COLO829 (cell line): ENCODE measurements at places on chromosomes 13 and 19.

DNA sequence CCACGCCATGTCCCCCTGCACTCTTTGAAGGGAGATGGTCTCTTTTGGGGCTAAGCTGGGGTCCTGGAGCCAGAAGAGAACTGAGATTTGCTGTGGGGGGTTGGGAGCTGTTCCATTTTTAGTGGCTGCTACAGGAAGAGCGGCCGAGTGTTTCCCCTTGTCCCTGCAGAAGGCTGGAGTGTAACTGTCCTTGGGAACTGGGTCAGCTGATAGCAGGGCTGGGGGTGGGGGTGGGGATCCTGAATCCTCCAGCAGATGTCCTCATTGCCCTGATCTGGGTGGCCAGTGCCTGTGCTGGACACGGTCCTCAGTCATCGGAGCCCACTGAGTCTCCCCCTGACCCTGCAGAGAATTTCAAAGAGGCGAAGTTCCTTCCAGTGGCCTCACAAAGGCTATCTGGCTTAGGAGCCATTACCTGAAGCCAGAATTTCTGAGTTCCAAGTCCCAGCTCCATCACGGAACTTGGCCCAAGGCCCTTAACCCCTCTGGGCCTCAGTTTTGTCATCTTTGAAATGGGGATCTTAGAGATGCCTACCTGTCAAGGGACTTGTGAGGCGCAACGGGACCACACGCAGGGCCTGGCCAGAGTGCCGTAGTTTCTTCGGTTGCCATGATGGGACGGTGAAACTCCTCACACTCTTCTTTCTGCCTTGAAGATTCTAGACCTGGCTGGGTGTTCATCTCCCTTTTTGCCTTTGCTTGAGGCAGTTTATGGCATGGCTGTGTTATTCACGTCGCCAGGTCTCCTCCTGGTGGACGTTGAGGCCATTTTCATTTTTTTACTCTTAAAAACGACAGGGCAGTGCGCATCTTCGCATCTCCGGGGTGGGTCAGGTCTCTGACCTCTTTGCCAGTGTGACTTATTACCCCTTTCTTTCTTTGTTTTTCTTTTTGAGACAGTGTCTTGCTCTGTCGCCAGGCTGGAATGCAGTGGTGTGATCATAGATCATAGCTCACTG is 51.9 kb downstream of the DNM2 start:
- DNase-seq = no peak

GRCh38 chr13:40445557-40445990 is 220.9 kb downstream of the FOXO1 start:
- DNase-seq = no peak

GRCh38 chr13:75073786-75074185 is 408.2 kb downstream of the TBC1D4 start:
- no peak for DNase-seq

- peak; percentile 63 for DNase-seq
Observed at GRCh38 chr19:7869910-7870511, 4.2 kb downstream of the PRR36 start.

DNA sequence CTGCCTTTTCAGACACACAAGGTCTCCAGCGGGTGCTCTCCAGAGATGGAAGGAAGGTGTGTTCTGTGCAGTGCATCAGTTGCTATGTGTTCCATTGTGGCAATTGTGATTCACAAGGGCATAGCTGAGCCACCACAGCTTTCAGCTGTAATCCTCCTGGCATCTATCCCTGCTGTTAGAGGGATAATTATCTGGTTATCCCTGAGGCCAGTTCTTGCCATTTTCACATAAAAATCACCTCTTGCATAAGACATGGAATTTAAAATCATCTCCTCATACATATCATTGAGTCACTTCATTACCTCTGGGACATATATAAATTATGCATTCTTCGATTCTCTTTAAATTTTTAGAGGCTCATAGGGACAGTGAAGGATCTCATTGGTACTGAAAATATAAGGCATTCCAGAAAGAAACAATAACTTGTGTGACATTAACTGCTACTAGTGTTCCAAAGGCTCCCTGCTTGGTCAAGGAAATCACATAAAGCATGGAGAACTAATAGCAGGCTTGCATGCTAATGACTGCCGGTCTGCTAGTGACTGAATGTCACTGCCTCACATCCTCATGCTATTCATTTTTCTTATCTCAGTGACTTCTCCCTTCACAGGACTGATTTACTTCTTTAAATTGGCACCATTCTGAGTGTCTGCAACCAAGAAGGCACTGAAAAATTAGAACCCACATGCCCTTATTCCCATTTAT is 214.0 kb downstream of the ENOX1 start:
- DNase-seq = no peak

GRCh38 chr19:1250437-1251260 is 2.3 kb downstream of the MIDN start:
- DNase-seq = no peak

GRCh38 chr13:24161980-24162525 is 1.5 kb downstream of the SPATA13 start:
- no peak for DNase-seq

DNA sequence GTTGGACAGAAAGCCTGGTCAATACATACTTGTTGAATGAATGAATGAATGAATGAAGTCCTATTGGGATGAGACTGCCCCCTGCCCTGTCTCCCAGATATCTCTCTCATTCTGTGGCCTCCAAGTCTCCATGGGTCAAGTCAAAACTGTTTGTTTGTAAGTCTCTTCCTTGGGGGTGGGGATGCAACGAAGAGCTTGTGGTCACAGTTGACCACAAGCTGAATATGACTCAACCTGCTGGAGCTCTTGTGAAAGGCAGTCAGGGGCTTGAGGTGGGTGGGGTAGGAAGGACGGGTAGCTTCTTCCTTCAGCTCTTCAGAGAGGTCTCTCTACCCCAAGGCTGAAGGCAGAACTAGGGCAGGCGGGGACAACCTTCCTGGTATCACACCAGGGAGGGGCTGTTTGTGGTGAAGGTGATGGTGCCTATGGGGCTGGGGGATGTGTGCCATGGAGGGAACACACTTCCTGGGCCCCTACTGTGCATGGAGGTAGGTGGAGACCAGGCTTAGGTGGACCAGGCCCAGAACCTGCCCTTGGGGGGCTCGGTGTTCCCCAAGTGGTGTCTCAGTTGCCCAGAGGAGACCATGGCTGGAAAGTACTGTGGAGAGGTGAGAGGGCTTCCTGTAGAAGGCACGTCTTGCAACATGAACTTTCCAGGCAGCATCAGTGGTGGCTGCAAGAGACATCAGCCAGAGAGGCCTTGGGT is 8.0 kb downstream of the MYO1F start:
- DNase-seq = peak; percentile 62

DNA sequence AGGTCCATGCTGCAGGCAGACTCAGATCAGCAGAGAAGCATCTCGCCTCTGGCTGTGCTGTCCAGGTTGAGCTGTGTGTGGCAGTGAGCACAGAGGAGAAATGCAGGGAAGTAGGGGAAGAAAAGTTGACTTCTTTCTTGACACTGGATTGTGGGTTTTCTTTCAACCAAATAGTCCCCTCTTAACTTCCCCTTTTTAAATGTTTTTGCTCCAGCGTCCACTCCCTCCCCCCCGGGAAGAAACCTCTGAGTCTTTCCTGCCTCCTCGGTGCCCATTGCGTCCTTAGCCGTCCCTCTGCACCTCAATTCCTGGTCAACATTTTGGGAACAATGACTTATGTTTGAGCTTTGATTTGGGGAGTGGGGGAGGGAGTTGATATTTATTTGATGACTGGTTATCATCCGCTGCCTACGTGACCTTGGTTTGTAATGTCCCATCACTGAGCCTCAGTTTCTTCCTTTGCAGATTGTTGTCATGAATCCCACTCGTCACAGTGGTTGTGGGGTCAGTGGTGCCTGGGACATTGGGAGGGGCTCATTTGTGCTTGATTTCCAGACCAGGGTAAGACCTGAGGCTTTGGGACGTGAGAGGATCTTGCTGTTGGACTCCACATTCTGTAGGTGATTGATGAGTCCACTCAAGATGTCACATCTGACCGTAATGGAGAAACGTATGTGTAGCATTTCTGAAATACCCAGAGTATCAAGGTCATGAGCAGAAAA is at the start of gene LILRB2:
TSS of gene LILRB2 (minus strand) at position 104 of the 722 bp plus-strand sequence. CDS start 614 bp downstream, outside the sequence.
- no peak for DNase-seq

GRCh38 chr19:33465371-33465770 is 56.2 kb downstream of the PEPD start:
- DNase-seq = no peak

GRCh38 chr19:47792616-47793015 is 11.7 kb downstream of the TPRX1 start:
- no peak for DNase-seq

- DNase-seq = no peak
Observed at GRCh38 chr19:55694656-55695491, 19.8 kb downstream of the EPN1 start.

DNA sequence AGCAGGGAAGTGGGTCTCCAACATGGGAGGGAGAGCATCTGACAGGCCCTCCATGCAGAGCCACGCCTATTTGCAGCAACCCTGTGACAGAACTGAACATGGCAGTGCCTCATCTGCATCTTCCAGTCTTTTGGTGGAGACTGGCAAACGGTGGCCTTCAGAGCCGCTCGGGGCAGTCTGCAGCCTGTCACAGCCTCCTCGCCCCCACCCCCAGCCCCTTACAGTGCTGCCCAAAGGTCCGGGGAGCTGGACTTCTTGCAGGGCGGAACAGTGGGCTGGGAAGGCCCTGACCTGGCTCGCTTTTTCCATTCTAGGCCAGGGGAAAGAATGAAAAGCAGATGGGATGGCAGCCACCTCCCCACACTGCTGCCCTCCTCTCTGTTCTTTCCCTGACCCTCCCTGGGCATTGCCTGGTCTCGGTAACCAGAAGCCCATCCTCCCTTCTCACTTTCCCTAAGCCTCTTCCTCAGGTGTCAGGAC is 2.7 kb downstream of the CALM3 start:
- no peak for DNase-seq

DNA sequence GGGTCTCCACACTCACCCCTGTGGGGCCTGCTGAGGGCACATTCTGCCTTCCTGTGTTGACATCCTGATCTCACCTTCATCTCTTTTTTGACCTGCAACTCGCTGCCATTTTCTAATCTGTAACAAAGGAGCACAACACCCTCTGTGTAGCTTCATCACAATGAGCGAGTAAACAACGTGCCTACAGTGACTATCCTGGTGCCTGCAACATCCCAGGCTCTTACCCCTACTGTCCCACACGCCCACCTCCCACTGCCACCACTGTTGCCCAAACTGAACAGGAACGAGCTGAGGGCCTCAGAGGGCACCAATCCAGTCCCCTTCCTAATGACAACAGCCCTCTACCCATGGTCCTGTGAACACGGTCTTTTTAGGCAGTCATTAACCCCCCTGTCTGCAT is 102.2 kb upstream of the GJB6 start:
- no peak for DNase-seq

DNA sequence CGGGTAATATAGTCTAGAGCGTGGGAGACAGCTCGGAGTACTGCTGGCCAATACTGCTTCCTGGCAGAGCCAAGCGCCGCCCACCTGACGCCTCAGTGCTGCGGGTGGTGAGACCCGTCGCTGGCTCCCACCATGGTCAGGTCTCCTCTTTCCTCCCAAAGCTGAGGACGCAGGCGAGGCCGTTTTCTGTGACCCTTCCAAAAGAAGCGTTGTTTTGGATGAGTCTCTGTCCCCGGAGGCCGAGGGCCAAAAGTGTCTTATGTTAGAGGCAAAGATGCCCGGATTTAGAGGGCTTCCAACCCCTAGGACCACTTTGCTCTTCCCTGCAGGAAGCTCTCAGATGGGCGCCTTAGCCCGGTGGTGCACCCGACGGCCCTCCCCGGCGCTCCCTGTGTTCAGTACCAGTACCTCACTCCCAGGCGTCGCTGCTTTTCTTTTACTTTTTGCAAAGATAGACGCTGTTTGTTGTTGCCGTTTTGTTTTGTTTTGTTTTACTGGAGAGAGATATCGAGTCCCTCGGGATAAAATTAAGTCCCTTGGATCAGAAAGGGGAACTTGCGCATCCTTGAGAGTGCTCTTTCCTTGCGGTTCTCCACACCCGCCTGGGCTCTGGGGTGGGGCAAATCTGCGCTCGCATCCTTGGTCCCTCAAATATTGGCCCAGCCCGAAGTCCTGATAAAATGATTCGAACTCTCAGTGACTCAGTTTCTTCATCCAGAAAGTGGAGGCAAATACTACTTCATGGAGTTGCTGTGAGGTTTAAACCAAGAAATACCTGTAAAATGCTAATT is 7.0 kb downstream of the PDX1 start:
- no peak for DNase-seq

- DNase-seq = no peak
Observed at GRCh38 chr13:113882267-113882630, 18.4 kb upstream of the GAS6 start.

DNA sequence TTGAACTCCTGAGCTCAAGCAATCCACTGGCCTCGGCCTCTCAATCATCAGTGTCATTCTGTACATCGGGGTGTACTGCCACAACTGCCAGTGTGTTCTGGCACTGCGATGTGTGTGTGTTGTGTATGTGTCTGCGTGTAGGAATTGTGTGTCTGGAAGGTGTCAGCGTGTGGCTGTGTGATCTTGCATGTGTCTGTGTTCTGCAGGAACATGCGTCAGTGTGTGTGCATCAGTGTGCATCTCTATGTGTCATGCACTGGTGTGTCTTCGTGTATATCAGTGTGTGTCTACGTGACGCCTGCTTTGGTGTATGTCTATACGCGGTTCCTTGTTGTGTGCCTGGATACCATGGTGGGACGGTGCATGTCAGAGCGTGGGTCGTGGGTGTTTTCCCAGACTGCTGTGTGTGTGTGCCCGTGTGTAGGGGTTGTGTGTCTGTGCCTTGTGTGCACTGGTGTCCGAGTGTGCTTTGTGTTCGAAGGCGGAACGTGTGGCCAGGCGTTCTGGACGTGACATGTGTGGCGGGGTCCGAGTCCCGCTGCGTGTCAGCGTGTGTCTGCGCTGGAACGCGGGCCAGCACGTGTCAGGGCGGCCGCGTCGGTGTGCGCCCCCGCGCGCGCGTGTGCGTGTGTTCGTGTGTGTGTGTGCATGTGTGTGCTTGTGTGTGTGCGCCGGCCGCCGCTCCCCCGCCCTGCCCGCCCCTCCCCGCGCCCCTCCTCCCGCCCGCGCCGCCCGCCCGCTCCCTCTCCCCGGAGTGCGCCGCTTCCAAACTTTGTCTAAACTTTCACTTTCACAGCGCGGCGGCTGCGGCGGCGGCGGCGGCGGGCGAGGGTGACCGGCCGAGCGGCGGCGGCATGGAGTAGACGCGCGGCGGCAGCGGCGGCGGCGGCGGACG is at the start of gene NFIX:
TSS of gene NFIX (plus strand) at position 775 of the 895 bp plus-strand sequence. CDS start 363 bp downstream, outside the sequence.
- no peak for DNase-seq

DNA sequence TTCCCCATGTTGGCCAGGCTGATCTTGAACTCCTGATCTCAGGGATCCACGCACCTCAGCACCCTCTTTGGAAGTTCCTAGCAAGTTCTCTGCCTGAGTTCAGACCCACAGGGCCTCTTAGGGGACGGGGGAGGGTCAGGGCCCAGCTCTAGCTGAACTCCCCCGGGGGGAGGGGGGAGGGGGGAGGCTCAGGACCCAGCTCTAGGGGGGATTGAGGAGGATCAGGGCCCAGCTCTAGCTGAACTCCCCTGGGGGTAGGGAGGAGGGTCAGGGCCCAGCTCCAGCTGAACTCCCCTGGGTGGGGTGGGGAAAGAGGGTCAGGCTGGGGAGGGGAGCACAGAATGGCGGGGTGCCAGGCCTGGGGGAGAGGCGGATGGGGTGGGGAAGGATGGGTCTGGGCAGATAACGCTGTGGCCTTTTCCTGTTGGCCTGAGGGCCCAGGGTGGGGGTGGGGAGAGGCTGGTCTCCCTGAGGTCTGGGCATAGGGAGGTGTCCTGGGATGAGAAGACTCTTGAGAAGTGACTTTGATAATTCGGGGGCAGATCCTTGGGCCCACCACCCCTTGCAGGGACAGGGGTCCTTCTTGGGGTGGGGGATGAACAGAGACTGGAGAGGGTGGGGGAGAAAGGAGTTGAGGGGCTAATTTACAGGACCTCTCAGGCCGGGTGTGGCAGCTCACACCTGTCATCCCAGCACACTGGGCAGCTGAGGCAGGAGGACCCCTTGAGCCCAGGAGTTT is 5.5 kb upstream of the PTBP1 start:
- no peak for DNase-seq

GRCh38 chr19:10612499-10613119 is 12.7 kb upstream of the SLC44A2 start:
- DNase-seq = no peak
